Putamen (tissue), 1 donor: ENCODE measurements at places on chromosomes 6 and 20.

GRCh38 chr6:39381550-39382140 is 59.1 kb upstream of the KCNK16 start:
- DNase-seq = no peak

DNA sequence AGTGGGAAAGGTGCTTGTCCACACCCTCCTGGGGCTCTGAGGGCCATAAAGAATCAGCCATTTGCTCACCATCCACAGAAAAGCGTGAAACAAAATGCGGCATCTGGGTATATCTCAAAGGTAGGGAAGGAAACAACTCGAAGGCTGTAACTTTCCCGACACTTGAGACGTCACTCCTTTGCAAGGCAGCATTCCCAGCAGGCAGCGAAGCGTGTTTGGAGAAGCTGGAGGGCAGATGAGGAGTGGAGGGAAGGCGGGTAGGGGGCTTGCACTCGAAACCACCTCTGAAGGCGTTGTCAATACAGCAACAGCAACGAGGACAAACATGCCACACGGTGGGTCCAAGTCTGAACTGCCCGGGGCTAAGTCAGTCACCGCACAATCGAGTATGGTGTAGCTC is 98.4 kb downstream of the FOXC1 start:
- no peak for DNase-seq

- no peak for DNase-seq
These were observed 185.6 kb downstream of the ATXN1 start for GRCh38 chr6:16575655-16576054.

DNA sequence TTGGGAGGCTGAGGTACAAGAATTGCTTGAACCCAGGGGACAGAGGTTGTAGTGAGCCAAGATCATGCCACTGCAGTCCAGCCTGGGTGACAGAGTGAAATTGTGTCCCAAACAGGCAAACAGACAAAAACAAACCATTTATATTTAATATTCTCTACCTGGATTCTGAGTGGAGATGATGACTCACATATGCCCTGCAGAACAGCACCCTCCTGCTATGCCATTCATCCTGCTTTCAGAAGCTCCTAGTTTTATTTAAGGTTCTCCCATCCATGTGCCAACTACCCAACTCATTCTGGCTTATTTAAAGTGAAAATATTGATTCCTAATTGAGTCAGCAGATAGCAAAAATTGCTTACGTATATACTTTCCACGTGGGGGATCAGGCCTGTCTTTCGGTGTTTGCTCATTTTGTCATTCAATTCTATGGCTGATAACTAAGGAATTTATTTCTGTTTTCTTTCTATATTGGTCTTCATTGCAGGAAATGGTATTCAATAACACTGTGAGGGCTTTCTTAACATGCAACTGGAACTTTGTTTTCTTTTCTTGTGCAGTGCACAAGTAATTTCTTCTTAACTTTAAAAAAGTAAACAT is 459.1 kb upstream of the JAG1 start:
- DNase-seq = no peak

DNA sequence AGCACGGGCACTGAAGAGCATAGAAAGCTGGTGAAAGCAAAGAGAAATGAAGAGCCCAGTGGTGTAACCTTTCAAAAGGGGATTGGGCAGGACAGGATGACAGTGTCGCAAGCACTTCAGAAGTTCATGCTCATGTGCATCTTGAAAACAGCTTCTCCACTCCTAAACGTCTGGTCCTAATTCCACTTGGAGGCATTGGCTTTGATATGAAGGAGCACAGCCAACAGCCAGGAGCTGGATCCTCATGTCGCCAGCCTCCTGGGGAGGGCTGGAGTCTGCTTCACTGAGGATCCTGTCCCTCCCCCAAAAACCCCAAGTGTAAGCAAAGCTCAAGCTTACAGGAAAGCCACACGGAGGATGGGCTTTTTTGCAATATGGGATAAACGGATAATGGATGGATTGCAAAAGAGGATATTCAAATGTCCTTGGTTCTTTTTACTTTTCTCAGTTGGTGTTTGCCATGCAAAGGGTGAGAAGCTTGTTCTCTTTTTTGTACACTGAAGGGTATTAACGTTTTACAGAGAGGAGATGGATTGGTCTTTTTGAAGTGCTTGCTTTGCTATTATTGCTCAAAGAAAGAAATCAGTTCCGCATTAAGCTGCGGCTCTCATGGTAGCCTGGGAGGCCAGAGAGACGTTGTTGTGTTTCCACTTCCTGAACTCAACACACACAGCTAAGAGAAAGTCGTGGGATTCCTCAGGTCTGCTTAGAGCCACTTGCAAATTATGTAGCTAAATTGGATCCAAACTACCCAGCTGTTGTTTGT is 92.2 kb downstream of the SIM1 start:
- no peak for DNase-seq

- no peak for DNase-seq
These were observed 30.2 kb downstream of the CHD6 start for GRCh38 chr20:41587956-41588355.

DNA sequence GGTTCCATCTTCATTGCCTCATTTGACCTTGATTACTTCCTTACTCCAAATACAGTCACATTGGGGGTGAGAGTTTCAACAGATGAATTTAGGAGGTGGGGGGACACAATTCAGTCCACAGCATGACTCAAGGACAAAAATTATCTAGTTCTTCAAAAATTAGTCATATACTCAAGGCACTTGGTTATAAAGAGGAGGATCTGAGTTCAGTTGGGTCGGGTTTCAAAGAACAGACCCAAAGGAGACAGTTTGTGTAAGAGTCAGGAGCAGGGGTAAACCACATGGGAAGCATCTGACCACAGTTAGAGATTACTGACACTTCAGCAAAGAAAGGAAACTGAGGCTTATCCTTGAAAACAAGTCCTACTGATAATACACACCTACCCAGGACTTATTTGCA is 138.0 kb downstream of the TBC1D7 start:
- DNase-seq = no peak
